ENCODE measurements at places on chromosomes 1 and 21. TPM values are rescaled to one million over a fixed set of nuclear protein-coding genes. Genes with fewer than 3 reads are reported as not detected.

Gene PANK4
- 16.0 TPM for total RNA-seq

Gene PADI4
- total RNA-seq: not detected

Gene LCE1A
- total RNA-seq: not detected

Gene AMIGO1
- total RNA-seq: 2.1 TPM

Gene DRAXIN
- 2.3 TPM for total RNA-seq

Gene IPP
- total RNA-seq: 8.3 TPM

Gene PRCC
- 9.8 TPM for total RNA-seq

Gene LCE3E
- total RNA-seq: not detected

Gene C1orf141
- not detected for total RNA-seq

Gene TMCO4
- total RNA-seq: 8.9 TPM

Gene RNU1-2
- total RNA-seq: 3,022 TPM

Gene CCDC27
- total RNA-seq: not detected

Gene UTS2
- total RNA-seq: not detected

Gene KPRP
- total RNA-seq: not detected

Gene ELAVL4
- total RNA-seq: not detected

Gene PLXNA2
- total RNA-seq: 1.4 TPM

Gene PTGS2
- total RNA-seq: 3.5 TPM

Gene TAL1
- total RNA-seq: 0.45 TPM

Gene SPRR2G
- total RNA-seq: not detected

Gene DPT
- total RNA-seq: 5.5 TPM

Gene CHRNB2
- total RNA-seq: 0.23 TPM

Gene AURKAIP1
- total RNA-seq: 51.0 TPM

Gene TMEM240
- total RNA-seq: 5.6 TPM

Gene NPHS2
- not detected for total RNA-seq

Gene IGSF9
- 0.12 TPM for total RNA-seq

Gene KRTCAP2
- total RNA-seq: 86.9 TPM

Gene DCAF8
- total RNA-seq: 108 TPM

Gene SERTAD4
- total RNA-seq: not detected

Gene LY9
- total RNA-seq: not detected

Gene VSIG8
- 0.08 TPM for total RNA-seq

Gene GJB4
- total RNA-seq: not detected

Measured in smooth muscle cell of the coronary artery (primary cell).